Activated CD8-positive, alpha-beta memory T cell treated with anti-CD3 and anti-CD28 coated beads for 4 hours (primary cell): ENCODE measurements at places on chromosomes 11 and 22.

DNA sequence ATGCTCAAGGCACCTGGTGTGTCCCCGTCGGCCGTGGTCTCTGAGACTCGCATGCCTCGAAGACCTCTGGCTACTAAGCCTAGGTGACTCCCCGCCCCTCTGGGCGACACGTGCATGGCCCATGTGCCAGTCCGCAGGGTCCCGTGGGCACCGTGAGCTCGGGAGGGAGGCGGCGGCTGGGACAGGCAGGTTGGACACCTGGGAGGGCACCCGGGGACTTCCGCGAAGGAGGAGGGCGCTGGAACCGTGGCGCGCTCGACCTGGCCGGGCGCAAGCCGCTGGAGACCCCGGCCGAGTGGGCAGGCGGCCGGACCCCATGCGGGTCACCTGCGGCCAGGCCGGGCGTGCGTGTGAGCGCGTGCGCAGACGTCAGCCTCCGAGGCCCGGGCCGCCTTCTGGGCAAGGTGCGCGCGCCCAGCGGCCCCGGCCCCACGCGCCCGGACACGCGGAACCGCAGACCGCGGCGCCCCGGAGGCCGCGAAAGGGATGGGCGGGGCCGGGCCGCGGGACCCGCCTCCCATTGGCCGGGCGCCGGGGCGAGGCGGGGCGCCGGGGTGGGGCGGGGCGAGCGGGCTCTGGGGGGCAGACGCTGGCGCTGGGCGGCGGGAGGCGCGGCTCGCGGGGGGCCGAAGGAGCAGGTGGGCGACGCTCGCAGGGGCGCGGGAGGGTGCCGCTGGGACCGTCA lies 579 bp upstream of the RASD2 start:
- peak; percentile 33 for DNase-seq

GRCh38 chr11:112784323-112785073 lies 176.7 kb upstream of the NCAM1 start:
- no peak for DNase-seq

DNA sequence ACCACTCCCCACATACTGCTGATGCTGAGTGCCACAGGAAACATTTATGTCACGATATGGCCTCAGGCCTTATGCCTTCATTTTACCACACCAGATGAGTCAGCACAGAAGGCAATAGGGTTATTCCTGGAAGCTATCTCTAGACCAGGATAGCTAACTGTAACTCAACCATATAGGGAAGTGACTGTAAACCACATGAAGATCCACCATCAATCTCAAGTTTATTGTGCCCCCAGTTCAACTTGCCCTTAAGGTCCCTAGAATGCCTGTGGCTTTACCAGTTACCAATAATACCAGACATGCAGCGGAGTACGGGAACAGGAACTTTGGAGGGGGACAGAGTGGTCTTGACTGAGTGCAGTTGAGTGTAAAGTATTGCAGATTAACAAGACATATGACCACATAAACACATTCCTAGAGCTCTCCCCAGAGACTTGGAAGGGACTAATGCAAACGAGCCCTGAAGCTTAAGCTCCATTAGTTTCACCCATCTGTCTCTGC lies 180.9 kb downstream of the KIF18A start:
- no peak for DNase-seq

- no peak for DNase-seq
These were observed 55.6 kb downstream of the OPCML start for GRCh38 chr11:133476570-133477250.

DNA sequence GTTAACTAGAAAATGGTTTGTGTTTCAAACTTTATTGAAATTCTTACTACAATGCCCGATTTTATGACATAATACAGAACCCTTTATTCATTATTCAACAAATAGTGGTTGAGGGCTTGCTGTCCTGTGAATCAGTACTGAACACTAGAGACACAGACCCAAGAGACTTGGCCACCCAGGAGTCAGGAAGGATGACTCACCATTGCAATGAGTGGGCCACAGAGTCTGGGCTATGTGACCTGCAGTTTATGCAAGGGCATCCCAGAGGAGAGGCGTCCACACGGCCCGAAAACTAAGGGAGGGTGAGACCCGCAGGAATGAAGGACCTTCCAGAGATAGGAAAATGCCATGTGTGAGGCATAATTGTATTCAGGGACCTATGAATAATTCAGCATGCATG lies 143.8 kb upstream of the DDI1 start:
- no peak for DNase-seq

DNA sequence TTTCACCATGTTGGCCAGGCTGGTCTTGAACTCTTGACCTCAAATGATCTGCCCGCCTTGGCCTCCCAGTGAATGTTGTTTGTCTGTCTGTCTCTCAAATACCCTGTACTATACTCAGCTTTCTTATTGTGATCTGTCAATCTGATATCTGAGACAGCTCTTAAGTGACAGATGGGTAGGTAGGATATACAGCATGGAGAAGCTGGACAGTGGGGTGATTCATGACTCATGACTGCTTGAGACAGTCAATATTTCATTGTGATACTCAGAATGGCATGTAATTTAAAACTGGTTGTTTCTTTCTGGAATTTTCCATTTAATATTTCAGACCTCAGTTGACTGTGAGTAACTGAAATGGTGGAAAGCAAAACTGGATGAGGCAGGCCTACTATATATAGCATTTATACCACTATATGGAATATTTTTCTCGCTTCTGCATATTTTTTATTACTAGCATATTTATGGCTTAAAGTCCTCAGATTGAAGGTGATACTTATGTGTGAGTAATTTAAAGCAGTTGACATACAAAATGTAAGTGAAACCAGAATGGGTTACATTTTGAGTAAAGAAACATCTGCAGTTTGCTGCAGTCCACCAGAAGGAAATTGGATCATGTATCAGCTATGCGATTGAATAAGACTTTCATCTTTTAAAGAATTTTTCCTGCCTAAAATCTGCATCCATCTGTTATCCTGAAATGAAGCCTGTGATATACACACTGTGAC lies 22.3 kb downstream of the ARHGAP42 start:
- no peak for DNase-seq

- no peak for DNase-seq
These were observed 36.0 kb downstream of the PRCP start for GRCh38 chr11:82864268-82864667.
